ENCODE measurements at places on chromosomes 16 and 17. TPM values are rescaled to one million over a fixed set of nuclear protein-coding genes. Genes with fewer than 3 reads are reported as not detected.

KRTAP4-5 gene
- total RNA-seq = not detected

WFIKKN2 gene
- not detected for total RNA-seq

MYADML2 gene
- total RNA-seq = not detected

RAB40B gene
- 1.7 TPM for total RNA-seq

NRN1L gene
- 1.5 TPM for total RNA-seq

NTN3 gene
- not detected for total RNA-seq

DOC2B gene
- not detected for total RNA-seq

ZSCAN10 gene
- total RNA-seq = 0.35 TPM
